ENCODE measurements at places on chromosomes 2 and 18.

GRCh38 chr2:105391058-105391627 is 7.7 kb downstream of the FHL2 start:
- DNase-seq, result no peak

GRCh38 chr2:159199761-159200465 is 86.6 kb downstream of the WDSUB1 start:
- DNase-seq, result no peak

DNA sequence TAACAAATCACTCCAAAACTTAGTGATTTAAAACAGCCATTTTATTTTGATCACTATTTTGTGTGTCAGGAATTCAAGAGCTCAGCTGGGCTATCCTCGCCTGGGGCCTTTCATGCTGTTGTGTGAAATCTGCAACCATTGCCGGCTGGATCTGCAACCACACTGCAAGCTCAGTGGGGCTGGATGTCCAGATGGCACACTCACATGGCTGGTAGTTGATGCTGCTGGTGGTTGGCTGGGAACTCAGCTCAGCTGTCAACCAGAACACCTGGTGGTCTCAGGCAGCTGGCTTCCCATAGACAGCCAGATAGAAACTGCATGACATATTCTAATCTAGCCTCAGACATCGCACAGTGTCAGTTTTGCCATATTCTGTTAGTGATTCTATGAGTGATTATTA is 30.6 kb upstream of the AP1S3 start:
- DNase-seq, result no peak

GRCh38 chr2:25125976-25126375 is 42.4 kb downstream of the POMC start:
- no peak for DNase-seq

DNA sequence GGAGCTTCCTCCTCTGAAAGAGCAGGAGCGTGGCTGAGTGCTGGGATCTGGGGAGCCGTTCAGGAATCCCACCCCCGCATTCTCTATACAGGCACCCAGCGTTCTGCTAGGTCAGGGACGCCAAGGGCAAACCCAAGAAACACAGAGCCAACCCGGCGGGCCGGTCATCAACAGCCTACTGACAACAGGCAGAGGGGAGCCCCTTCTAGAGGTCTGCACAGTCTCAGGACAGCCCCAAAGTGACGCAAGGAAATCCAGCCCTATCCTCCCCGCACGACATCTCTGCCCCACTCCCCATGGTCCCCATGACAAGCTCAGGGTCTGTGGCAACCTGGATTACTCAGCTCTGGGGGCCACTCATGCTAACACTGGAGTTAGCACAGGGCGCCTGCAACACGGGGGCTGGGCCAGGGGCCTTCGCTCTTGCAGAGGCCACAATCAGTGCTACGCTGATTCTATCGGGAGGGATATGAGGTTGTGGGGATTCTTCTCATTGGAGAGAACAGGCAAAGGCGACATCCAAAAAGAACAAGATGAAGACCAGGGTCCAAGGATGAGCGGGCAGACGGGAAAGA is 81.6 kb downstream of the PXDN start:
- no peak for DNase-seq

DNA sequence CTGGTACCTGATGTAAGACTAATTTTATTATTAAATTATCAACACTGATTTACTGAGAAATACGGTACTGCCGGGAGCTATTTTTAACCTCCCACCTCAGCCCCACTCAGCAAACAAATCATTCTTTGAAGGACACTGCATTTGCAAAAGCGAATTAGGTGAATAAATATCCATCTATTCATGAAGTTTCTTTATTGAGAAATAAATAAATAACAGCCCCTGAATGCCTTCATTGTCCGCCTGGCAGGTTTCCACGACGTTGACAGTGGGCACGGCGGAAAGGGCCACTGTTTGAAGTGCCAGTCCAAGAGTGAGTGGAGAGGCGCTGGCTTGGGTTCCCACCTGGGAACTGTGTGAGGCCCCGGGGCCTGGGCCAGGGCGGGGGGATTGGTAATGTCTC is 15.7 kb downstream of the C1QL2 start:
- no peak for DNase-seq

GRCh38 chr2:174964404-174964803 is 40.8 kb downstream of the CHN1 start:
- no peak for DNase-seq

- no peak for DNase-seq
Measured at GRCh38 chr2:60717691-60718090, 38.4 kb upstream of the PAPOLG start.

DNA sequence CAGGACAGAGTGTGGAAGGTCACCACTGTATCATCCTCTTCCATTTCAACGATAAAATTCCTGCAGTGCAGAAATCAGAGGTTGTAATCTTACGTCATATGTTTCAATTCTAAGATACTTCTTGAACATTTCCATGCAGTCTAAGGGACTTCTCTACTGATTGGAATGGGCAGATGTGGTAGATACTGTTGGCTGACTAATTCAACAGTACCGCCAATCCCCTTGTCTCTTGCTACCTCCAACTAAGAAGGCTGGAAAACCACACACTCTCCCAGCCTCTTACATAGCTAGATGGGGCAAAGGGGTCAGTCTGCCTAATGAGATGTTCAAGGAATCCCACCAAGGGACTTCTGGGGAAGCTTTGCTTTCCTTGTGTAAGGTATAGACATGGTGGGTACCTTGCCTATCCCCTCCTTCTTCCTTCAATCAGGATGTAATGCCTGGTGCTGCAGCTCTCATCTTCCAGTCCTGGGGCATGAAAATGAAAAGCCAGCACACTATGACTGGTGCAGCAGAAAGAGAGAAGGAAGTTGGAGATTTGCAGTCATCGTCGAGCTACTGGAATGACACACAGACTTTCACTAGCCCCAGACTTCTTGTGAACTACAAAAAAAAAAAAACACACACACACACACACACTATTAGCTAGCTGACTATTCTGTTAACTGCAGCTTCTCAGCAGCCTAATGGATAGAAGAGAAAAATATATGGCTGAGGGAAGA is 84.1 kb downstream of the ALPK2 start:
- DNase-seq, result no peak

DNA sequence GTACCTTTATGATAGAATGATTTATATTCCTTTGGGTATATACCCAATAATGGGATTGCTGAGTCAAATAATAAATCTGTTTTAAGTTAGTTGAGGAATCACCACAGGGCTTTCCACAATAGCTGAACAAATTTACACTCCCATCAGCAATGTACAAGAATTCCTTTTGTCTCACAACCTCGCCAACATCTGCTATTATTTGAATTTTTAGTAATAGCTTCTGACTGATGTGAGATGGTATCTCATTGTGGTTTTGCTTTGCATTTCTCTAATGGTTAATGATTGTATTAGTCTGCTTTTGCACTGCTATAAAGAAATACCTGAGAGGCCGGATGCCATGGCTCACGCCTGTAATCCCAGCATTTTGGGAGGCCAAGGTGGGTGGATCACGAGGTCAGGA is 1387.6 kb upstream of the ACVR2A start:
- no peak for DNase-seq

GRCh38 chr2:109318949-109319342 is 189.9 kb downstream of the SH3RF3 start:
- no peak for DNase-seq

- no peak for DNase-seq
Measured at GRCh38 chr18:46250812-46251173, 146.6 kb downstream of the HAUS1 start.

GRCh38 chr18:48171490-48172188 is 237.5 kb downstream of the ZBTB7C start:
- no peak for DNase-seq

DNA sequence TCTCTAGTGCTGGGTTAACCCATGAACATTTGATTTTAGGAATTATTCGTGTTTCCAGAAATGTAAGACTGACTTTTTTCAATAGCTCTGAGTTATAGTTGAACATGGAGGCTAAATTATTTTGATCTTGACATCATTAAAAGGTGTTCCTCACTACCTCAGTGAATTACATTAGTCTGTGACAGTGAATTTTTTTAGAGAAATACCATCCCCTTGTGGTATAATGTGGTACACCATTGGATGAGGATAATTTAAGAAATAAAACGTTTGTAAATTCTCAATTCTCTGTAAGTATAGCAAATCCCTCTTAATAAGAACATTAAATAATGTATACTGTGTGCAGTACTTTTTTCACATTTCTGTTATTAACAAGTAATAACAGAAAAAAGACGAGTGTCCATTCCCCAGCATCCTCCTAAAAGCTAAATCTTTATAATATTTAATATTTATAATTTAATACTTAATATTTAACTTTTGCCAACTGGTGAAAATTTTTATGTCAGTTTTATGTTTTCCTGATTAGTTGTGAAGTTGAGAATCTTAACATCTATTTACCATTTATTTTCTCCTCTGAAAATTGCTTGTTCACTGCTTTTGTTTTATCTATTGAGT is 70.3 kb upstream of the CWC22 start:
- DNase-seq, result no peak

- DNase-seq, result no peak
Measured at GRCh38 chr2:56127010-56127409, 56.8 kb upstream of the CCDC85A start.

DNA sequence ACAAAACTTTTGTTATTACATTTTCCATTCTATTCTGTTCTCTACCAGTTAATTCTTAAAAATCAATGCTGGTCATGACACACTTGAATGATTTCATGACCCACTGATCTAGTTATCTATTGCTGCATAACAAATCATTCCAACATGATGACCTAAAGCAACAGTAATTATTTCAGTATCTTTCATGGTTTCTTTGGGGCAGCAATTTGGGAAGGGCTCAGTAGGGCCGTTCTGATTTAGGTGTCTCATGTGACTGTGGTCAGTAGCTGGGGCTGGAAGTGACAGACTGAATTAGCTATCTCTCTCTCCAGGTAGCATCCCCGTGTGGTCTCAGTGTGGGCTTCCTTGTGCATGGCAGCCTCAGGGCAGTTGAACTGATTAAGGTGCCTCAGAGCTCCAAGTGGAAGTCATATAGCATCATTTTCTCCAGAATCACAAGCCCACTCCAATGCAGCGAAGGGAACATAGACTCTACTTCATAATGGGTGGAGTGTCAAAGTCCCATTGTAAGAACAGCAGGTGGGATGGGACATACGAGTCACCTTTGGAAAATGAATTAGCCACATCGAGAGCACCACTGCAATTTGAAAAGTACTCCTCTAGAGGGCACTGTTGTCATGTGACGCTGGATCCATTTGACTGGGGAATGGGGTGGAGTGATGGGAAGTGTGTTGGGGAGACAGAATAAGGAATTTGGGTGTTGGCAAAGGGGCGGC is 39.1 kb upstream of the FAM136A start:
- DNase-seq, result peak; percentile 44
